GM04503 (cell line): ENCODE measurements at places on chromosomes 1 and 21.

DNA sequence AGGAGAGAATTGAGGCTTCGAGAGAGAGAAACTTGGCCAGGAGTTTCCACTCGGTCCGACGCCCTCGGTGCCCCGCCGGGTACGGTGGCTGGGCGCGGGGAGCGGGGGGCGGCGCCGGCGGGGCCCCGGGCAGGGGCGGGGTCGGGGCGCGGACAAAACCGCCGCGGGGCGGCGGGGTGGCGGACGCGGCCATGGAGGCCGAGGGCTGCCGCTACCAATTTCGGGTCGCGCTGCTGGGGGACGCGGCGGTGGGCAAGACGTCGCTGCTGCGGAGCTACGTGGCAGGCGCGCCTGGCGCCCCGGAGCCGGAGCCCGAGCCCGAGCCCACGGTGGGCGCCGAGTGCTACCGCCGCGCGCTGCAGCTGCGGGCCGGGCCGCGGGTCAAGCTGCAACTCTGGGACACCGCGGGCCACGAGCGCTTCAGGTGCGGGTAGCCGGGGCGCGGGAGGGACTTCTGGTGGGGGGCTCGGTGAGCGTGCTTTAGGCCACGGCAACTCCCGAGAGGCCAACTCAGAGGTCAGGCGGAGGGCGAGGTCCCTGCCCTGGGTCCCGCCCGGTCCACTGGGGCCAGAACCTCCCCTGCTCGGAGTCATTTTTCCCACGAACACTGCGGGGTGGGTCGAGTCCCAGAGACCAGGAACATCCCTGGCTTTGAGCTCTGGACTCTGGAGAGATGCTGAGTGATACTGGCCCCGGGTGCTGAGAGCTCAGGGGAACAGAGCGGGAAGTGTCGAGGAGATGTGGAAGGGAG, 431 bp downstream of the RAB42 start:
- no peak for DNase-seq

GRCh38 chr1:221774054-221774842, 32.4 kb upstream of the DUSP10 start:
- no peak for DNase-seq

GRCh38 chr1:220843481-220844011, 35.7 kb upstream of the HLX start:
- no peak for DNase-seq

GRCh38 chr1:240193679-240194078, 102.0 kb downstream of the FMN2 start:
- DNase-seq = no peak

- no peak for DNase-seq
Measured at GRCh38 chr1:243942196-243943150, 92.4 kb upstream of the AKT3 start.
